ENCODE measurements at places on chromosomes 2 and 18. TPM values are rescaled to one million over a fixed set of nuclear protein-coding genes. Genes with fewer than 3 reads are reported as not detected.

- H3K27ac ChIP-seq, result no peak overlapping the region
- no peaks in the 10 kb centered on the region for H3K36me3 ChIP-seq
- H3K27me3 ChIP-seq, result no peaks in the 10 kb centered on the region
- DNase-seq, result peak; percentile 73
- no peak overlapping the region for H3K4me3 ChIP-seq
These were observed 35.4 kb upstream of the REEP1 start for GRCh38 chr2:86372641-86373502.

GRCh38 chr2:133365117-133365516 is 203.1 kb downstream of the NCKAP5 start:
- no peak overlapping the region for H3K27ac ChIP-seq
- no peak for DNase-seq
- H3K36me3 ChIP-seq, result no peaks in the 10 kb centered on the region
- H3K4me1 ChIP-seq, result peaks cover 2% of the 10 kb centered on the region
- H3K4me3 ChIP-seq, result no peak overlapping the region

- no peak overlapping the region for H3K4me3 ChIP-seq
- DNase-seq, result no peak
- H3K4me1 ChIP-seq, result no peaks in the 10 kb centered on the region
- no peaks in the 10 kb centered on the region for H3K36me3 ChIP-seq
These were observed 5.9 kb downstream of the SCYGR4 start for GRCh38 chr2:227623226-227623625.

DNA sequence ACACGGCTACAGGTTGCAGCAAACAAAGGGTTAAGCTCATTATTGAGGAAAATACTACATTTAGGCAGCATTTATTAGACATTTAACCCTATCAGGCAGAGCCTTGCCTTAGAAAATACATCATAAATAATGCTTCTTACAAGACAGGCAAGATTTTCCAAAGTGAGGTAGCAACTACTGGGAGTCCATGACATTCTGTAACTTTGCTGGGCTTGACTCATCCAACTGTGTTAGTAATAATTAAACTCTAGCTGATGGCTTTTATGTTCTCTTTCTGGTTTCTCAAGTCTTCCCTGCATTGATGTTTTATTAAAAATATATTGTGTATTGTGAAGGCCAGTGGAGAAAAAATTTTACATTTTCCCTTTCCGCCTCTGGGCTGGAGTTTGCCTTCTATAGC is 291.3 kb downstream of the AFF3 start:
- DNase-seq, result no peak
- no peak overlapping the region for H3K27ac ChIP-seq
- H3K27me3 ChIP-seq, result no peaks in the 10 kb centered on the region
- H3K4me1 ChIP-seq, result peaks cover 6% of the 10 kb centered on the region
- H3K36me3 ChIP-seq, result no peaks in the 10 kb centered on the region

GRCh38 chr2:64114912-64115277 is 29.3 kb downstream of the PELI1 start:
- no peaks in the 10 kb centered on the region for H3K36me3 ChIP-seq
- H3K4me1 ChIP-seq, result peaks cover 13% of the 10 kb centered on the region
- H3K4me3 ChIP-seq, result no peak overlapping the region
- no peak overlapping the region for H3K27ac ChIP-seq

- no peak for DNase-seq
- no peak overlapping the region for H3K4me3 ChIP-seq
- no peaks in the 10 kb centered on the region for H3K4me1 ChIP-seq
- H3K36me3 ChIP-seq, result peaks cover 38% of the 10 kb centered on the region
- H3K27me3 ChIP-seq, result no peaks in the 10 kb centered on the region
These were observed 62.5 kb downstream of the SERTAD2 start for GRCh38 chr2:64591188-64591587.

GRCh38 chr2:10620481-10620880 is 69.3 kb downstream of the NOL10 start:
- H3K4me1 ChIP-seq, result no peaks in the 10 kb centered on the region
- no peaks in the 10 kb centered on the region for H3K27me3 ChIP-seq
- H3K36me3 ChIP-seq, result peaks cover 9% of the 10 kb centered on the region
- DNase-seq, result peak; percentile 74
- H3K27ac ChIP-seq, result no peak overlapping the region
- H3K4me3 ChIP-seq, result no peak overlapping the region

- peaks cover 86% of the 10 kb centered on the region for H3K36me3 ChIP-seq
- DNase-seq, result no peak
- H3K27ac ChIP-seq, result no peak overlapping the region
- peaks cover 3% of the 10 kb centered on the region for H3K4me1 ChIP-seq
- no peaks in the 10 kb centered on the region for H3K27me3 ChIP-seq
These were observed 93.3 kb upstream of the EML6 start for GRCh38 chr2:54629914-54630857.

- no peaks in the 10 kb centered on the region for H3K27me3 ChIP-seq
- H3K4me3 ChIP-seq, result no peak overlapping the region
These were observed 1123.7 kb downstream of the TDRD15 start for GRCh38 chr2:22247466-22247865.

DNA sequence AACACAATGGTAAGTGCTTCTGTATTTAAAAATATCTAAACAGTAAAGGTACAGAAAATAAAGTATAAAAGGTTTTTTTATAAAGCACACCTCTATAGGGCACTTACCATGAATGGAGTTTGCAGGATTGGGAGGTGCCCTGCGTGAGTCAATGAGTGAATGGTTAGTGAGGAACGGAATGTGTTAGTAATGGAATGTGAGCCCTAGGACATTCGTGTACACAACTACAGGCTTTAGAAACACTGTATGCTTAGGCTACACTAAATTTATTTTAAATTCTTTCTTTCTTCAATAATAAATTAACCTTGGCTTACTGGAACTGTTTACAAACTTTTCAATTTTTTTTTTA is 337.9 kb upstream of the SLC39A10 start:
- H3K4me1 ChIP-seq, result peaks cover 16% of the 10 kb centered on the region
- no peaks in the 10 kb centered on the region for H3K36me3 ChIP-seq
- no peak overlapping the region for H3K4me3 ChIP-seq
- no peaks in the 10 kb centered on the region for H3K27me3 ChIP-seq
- DNase-seq, result no peak

- no peak overlapping the region for H3K27ac ChIP-seq
- peak overlapping the region; percentile 35 for H3K4me3 ChIP-seq
- peaks cover 99% of the 10 kb centered on the region for H3K27me3 ChIP-seq
- no peak for DNase-seq
- H3K36me3 ChIP-seq, result no peaks in the 10 kb centered on the region
These were observed 14.6 kb downstream of the ALPG start for GRCh38 chr2:232421189-232421785.

GRCh38 chr2:113854970-113855740 is 34.7 kb upstream of the ACTR3 start:
- no peaks in the 10 kb centered on the region for H3K36me3 ChIP-seq
- H3K27ac ChIP-seq, result no peak overlapping the region
- H3K4me1 ChIP-seq, result no peaks in the 10 kb centered on the region
- H3K4me3 ChIP-seq, result no peak overlapping the region
- no peaks in the 10 kb centered on the region for H3K27me3 ChIP-seq

DNA sequence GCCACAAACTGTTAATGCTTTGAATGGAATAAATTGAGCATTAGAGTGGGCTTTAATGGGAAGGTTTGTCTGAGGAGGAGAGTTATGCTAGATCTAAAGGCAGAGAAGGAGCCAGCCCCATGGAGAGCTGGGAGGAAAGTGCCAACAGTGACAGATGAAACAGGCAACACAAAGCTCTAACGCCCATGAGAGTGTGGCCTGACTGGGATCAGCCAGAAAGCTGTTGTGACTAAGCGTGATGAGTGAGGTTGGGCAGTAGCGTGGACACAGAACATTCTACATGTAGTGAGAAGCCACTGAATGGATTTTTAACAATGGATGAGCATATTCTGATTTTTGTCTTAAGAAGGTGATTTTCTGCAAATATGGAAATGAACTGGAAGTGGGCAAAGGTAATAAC is 185.3 kb upstream of the SIX2 start:
- no peaks in the 10 kb centered on the region for H3K36me3 ChIP-seq
- no peak overlapping the region for H3K4me3 ChIP-seq

DNA sequence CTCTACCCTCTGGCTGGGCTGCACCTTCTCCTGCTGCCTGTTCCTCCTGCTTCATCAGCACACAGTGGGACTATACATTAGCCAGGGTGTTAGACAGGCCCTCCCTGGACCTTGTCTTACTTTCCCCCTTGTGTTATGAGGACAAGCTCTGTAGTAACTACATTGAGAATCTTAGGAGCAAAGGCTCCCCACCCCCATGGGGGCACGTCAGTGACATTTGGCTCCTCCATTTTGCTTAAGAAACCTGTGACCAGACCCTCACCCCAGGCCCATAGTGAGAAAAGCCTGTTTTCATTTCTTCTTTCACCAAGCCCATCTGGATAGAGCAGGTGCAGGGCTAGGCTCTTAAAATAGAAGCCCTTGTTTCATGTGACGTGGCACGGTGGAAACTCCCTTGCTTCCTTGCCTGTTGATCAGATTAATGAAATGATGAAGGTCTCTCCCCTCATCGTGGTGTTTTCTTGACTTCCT is 146.7 kb downstream of the RPIA start:
- H3K27me3 ChIP-seq, result no peaks in the 10 kb centered on the region
- peaks cover 6% of the 10 kb centered on the region for H3K4me1 ChIP-seq
- no peaks in the 10 kb centered on the region for H3K36me3 ChIP-seq
- H3K4me3 ChIP-seq, result no peak overlapping the region
- no peak for DNase-seq

ABCG5 gene
- polyA plus RNA-seq, result not detected

CRYGC gene
- polyA plus RNA-seq, result not detected

SAG gene
- polyA plus RNA-seq, result not detected

MC2R gene
- not detected for polyA plus RNA-seq

BIN1 gene
- polyA plus RNA-seq, result 62.9 TPM

SPHKAP gene
- 33.1 TPM for polyA plus RNA-seq

NCKAP5 gene
- 0.21 TPM for polyA plus RNA-seq

STPG4 gene
- not detected for polyA plus RNA-seq

TTR gene
- not detected for polyA plus RNA-seq

MOGAT1 gene
- 0.34 TPM for polyA plus RNA-seq

Measured in cardiac muscle cell (in vitro differentiated cells and primary cell).